ENCODE measurements at places on chromosomes 12 and 14. TPM values are rescaled to one million over a fixed set of nuclear protein-coding genes. Genes with fewer than 3 reads are reported as not detected.

Gene APOF
- not detected for total RNA-seq

Gene GPX2
- not detected for total RNA-seq

Gene AICDA
- total RNA-seq = not detected

Gene RBP5
- not detected for total RNA-seq

Gene METAP2
- 45.5 TPM for total RNA-seq

Gene PMCH
- total RNA-seq = 0.30 TPM

Gene SAMD4A
- 30.0 TPM for total RNA-seq

Gene TMTC1
- 93.0 TPM for total RNA-seq

Gene SMIM41
- 0.07 TPM for total RNA-seq
